ENCODE measurements at places on chromosomes 11 and 22.
A peak's percentile ranks its signal among the peaks of the same experiment; 100 is the strongest.

- no peak for DNase-seq
Observed at GRCh38 chr22:20864186-20864908, 5.5 kb downstream of the SNAP29 start.

DNA sequence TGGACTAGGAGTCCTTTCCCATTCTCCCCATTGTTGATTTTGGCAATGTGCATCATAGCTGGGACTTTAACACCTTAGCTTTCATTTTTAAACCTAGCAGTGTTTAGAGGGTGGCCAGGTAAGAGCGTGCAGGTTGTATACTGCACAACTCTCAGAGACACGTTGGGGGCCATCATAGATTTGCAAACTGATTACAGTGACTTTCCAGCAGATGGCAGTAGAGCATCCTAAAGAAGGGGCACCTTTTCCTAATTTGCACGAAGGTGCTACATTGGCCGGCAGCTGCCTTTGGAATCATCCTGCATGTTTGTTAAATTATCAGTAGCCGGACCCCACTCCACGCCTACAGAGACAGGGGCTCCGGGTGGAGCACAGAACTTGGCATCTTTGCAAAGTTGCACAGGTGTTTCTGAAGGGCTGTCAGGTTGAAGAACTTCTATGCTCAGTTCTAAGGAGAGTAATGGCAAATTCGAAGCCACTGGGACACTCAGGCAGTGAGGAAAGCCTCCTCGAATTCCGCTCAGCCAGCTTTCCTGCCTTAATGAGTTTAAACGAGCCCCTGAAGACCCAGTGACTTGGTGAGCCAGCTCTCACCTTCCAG lies 7.7 kb downstream of the LHFPL7 start:
- peak; percentile 63 for DNase-seq

- no peak for DNase-seq
Observed at GRCh38 chr22:25064894-25065560, 112.5 kb downstream of the KIAA1671 start.

DNA sequence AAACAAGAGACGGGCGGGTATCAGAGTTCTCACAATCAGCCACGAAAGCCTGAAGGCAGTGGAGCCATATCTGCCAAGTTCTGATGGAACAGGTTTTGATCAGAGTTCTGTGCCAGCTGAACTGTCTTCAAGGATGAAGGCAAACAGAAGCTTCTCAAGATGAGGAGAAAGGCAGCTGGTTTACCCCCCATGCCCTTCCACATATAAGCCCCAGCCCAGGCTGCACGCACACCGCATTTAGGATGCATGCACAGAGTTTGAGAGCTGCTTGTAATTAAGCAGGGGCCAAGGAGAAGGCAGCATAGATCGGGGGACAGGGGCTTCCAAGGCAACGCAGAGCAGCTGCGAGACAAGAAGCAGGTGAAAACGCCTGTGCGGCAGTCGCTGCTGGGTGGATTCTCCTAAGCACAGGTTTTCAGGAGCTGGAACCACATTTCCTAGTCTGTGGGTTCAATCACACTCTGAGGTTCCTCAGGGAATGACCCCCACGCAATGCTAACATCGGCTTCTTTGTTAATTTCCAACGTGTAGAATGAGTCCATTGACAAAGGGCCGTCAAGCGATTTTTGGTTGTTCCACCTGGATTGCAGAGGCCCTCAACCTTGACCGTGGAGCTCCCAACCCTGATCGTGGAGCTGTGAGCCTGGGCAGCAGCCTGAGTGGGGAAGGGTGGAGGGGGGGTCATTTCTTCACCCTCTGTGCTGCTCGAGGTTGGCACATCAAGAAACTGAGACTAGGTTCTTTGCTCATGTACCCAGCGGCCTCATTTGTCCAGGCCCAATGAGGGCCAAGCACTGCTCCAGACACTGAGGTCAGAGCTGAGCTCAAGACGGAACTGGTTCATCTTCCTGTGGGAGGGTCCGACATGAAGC lies 81.7 kb upstream of the SHISAL1 start:
- no peak for DNase-seq

DNA sequence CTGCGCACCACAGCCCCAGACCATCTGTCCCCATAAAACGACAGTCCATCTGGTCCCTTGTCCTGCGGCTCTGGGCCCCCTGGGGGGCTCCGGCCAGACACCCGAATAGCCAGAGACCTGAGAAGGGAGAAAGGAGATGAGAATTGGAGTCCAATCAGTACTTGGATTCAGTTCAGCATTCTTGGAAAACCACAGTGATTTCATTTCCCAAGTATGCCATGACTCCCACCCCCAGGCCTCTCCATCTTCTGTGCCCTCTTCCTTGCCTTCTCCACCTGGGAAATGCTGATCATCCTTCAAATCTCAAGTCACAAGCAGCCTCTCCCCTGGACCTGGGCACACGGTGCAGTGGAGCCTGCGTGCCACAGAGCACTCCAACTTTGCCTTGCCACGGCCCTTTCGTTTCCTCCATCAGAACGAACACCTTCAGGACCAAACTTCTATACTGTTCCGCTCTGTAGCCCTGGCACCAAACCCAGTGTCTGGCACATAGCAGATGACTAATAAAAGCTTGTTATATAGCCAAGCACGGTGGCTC lies 10.9 kb upstream of the MFNG start:
- no peak for DNase-seq

GRCh38 chr11:77236901-77237300 lies 64.6 kb downstream of the GDPD4 start:
- DNase-seq: no peak

DNA sequence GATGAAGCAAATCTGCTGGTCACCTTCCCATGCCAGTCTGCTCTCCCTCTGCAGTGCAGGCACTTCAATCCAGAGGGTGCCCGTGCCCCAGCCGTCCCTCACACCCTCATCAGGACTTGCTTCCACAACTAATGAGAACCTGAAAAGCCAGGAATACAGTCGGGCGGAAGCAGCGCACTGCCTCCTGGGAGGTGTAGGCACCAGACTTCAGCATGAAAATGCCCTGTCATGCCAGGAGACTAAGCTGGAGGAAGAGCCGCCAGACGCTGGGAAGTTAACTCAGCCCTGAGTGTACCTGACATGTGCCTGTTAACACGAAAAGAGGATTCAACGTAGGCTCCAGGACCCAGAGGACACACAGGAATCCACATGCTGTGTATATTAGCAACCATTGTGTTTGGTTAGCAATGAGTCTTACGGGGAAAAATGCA lies 40.1 kb upstream of the FLI1 start:
- no peak for DNase-seq

- DNase-seq: no peak
Observed at GRCh38 chr22:46881373-46882118, 119.1 kb downstream of the TBC1D22A start.

- no peak for DNase-seq
Observed at GRCh38 chr11:64659417-64660144, 63.4 kb downstream of the NRXN2 start.

DNA sequence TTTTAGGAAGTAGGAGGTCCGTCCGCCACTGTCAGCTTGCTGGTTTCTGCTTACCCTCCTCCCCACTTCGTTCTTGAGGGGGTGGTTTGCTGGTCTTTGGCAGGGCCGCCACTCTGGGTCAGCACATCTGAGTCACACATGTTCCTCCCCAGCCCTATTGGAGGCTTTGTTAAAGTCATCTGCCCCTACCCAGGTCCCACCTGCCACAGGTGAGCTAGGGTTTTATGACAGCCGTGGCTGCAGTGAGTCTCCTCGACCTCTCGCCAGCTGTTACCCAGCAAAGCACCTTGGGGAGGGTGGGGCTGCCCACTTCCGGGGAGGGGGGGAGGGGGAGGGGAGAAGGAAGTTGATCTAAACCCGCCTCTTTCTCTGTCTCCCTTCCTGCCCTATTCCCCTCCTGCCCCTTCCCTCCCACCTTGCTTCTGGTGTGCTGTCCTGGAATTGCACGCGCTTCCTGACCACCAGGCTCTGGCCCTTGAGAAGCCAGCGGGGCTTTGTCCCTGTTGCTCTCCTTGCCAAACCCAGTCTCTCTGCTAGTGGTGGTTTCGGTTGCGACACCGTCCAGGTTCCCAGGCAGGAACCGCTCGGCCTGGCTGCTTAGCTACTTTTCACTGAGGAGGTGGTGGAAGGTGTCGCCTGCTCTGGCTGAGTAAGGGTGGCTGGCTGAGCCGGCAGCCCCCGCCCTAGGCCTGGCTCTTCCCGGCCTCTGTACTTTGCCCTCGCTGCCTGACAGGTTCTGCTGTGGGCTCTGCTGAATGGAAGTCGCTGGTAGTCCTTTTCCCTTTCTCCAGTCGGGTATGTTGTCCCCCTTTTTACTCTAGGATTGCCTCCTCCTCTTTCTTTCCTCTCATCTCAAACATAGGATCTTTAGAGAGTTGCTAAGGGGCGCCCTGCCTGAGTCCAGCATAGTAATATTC lies 28.5 kb downstream of the RCOR2 start:
- DNase-seq: peak; percentile 53

- DNase-seq: no peak
Observed at GRCh38 chr11:3160252-3161031, 4.7 kb downstream of the OSBPL5 start.

GRCh38 chr11:58506935-58507334 lies 970 bp downstream of the OR5B21 start:
- DNase-seq: no peak

DNA sequence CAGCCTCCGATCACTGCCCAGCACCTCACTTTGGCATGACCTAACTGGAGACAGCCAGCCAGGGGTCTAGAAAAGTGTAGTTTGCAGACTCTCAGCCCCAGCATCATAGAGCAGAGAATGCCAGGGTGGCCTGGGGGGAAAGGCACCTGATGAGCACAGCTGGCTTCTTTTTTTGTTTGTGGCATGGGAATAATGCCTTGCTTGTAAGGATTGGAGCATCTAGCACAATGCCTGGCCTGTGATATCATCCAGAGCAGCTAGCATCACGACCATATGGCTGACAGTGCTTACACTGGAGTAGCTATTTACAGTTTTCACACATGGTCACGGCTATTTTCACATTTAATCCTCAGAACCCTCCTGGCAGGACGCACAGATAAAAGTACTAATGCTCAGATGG lies 594.8 kb upstream of the B3GAT1 start:
- no peak for DNase-seq

DNA sequence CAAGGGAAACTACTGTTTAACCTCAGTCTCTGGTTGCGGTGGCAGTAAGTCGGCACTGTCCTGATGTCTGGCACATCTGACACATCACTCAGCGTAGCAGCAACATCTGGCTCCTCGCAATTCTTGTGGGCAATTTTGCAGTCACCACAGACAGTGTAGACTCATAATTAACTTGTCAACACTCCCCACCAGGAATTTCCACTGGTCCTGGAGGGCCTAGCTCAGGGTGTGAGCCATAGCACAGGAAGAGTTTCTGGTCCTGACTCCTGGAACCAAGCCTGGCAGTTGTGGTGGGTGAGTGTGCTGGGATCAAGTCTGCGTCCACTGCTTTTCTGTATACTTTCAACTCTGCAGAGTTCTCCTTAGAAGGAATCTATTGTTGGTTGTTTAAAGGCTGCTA lies 209.7 kb downstream of the SNX19 start:
- no peak for DNase-seq

- no peak for DNase-seq
Observed at GRCh38 chr11:119722281-119722794, 6.7 kb downstream of the NECTIN1 start.

GRCh38 chr11:58999291-58999680 lies 60.0 kb downstream of the GLYATL1 start:
- DNase-seq: no peak

GRCh38 chr11:102458548-102458947 lies 6.0 kb upstream of the TMEM123 start:
- DNase-seq: no peak

DNA sequence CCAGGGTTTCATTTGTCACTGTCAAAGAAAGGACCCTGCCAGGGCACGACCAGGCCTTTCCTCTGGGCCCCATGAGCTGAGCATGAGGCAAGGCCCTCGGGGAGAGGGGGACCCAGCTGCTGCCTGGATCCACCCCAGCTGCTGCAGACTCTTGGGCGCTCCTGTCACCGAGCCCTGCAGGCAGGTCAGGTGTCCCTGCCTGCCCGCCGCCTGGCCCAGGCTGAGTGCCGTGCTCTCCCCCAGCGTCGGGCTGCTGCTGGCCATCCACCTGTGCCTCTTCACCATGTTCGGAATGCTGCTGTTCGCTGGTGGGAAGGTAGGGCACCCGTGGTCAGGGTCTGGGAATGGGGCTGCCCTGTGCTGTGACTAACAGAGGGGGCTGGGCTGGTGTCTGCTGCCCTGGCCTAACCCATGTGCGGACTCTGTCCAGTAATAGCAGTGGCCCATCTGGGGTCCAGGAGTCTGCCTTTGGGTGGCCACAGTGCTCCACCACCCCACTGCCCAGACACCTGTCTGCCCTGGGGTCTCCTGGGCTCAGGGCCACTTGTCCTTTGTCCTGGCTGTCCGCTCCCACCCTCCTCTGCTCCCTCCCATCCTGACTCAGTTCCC lies 15.0 kb downstream of the TPCN2 start:
- no peak for DNase-seq

DNA sequence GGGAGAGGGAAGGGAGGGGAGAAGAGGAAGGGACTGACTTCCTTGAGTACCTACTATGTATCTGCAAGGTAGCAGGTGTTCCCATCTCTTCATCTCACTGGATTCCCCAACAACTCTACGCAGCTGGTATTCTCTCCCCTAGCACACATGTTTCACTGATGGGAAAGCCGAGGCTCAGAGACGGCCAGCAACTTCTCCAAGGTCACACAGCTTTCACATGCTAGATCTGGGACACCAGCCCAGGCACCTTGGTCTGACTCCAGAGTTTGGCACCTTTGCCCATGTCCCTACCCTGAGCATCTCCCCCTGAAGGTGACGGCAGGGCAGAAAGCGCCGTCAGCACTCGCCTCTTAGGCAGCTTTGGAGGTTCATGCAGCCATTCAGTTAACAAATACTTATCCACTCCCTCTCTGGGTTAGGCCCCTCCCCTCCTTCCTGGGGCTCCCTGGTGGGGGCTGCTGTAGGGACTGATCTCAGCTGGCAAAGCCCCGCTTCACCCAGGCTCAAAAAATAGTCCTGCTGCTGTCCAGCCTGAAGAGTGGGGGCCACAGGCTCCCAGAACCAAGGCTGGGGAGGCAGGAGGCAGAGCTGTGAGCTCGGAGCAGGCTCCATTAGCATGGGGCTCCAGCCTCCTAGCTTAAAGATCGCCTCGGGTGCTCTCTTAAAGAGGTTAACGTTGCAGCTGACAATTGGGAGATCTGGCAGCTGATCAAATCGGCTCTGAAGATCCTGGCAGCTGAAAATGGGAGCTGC lies 79.4 kb downstream of the IGLL1 start:
- no peak for DNase-seq

DNA sequence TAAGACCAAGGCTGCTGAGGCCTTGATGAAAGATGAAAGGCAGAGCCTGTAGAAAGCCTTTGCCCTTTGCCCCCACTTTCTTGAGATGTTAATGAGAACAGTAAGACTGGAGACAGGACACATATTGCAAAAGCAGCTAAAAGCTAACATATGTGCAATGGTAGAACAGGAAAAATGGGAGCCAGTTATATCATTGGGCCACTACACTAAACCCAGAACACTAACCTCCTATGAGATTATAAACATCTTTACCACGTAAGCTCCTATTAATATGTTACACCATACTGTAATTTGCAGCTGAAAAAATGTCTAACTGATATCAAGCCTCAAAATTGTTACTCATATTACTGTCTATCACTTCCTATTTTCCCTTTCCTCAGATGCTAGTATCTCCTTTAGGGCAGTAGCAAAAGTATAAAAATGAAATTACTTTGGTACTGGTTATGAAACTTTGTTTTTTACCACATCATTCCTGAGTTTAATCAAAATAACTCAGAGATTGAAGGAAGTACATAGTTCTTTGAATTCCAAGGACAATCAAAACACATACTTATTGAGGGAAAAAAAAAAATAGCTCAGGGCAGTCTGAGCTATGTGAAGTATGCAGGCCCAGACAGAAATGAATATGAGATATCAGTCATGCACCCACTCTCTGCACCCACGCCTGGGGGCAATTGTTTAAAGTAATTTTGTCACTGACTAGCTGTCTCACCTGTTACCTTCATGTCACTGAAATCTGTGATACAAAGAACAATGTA lies 9.1 kb downstream of the HPS5 start:
- DNase-seq: no peak
